ENCODE measurements at places on chromosomes 6 and 20.

DNA sequence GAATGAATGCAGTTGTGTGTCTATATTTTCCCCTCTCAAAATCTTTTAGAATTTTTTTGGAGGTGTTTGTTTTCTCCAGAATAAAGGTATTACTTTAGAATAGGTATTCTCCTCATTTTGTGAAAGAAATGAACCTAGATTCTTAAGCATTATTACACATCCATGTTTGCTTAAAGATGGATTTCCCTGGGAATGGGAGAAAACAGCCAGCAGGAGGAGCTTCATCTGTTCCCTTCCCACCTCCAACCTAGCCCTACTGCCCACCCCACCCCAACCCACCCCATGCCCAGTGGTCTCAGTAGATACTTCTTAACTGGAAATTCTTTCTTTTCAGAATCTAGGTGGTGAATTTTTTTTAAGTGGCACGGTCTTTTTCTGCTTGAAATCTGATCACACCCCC, 127.8 kb downstream of the CD109 start:
- no peak for DNase-seq

GRCh38 chr6:96823743-96824142, 13.5 kb downstream of the GPR63 start:
- no peak for DNase-seq

DNA sequence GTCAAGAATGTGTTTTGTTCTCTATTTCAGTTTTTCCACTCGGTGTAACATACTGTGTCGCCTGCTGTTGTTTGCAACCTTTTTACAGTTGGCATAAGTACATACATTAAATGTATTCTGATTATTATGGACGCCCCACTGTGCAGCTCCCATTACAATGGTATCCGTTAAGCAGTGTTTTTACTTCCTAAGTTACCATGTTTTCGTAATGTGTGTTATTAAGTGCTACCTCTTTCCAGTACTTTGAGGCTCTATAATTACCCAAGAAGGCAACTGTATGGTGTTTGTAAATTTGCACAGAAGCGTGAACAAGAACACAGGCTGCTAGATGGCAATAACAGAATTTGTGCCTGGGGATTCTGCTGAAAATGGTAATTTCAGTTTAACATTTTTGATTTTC, 568.0 kb upstream of the MARCKS start:
- no peak for DNase-seq

DNA sequence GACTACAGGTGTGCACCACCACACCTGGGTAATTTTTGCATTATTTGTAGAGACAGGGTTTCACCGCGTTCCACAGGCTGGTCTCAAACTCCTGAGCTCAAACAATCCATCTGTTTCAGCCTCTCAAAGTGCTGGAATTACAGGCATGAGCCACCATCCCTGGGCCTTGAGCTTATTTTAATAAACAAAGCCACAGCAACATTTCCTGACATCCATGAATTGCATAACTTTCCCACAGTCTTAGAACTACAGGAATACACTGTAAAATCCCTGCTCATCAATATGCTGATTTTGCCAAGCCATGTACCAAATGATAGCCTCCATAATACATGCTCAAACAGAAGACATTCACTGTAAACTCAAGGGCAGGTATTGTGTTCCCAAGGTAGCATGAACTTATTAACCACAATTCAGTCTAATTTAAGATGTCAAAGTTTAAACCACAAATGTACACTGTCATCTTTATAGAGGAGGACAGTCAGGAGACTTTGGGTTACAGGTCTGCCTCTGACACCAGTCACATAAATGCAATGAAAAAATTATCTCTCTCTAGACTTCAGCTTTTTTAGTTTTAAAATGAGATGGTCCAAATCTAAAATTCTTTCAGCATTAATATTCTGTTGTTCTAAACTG, 40.0 kb downstream of the NUDT3 start:
- no peak for DNase-seq

- DNase-seq: no peak
These were observed 16.7 kb downstream of the BMP2 start for GRCh38 chr20:6784210-6784631.

GRCh38 chr6:122501475-122501874, 29.9 kb upstream of the SERINC1 start:
- DNase-seq: no peak

- DNase-seq: peak; percentile 37
These were observed 41.6 kb downstream of the CCN2 start for GRCh38 chr6:131909408-131910218.

DNA sequence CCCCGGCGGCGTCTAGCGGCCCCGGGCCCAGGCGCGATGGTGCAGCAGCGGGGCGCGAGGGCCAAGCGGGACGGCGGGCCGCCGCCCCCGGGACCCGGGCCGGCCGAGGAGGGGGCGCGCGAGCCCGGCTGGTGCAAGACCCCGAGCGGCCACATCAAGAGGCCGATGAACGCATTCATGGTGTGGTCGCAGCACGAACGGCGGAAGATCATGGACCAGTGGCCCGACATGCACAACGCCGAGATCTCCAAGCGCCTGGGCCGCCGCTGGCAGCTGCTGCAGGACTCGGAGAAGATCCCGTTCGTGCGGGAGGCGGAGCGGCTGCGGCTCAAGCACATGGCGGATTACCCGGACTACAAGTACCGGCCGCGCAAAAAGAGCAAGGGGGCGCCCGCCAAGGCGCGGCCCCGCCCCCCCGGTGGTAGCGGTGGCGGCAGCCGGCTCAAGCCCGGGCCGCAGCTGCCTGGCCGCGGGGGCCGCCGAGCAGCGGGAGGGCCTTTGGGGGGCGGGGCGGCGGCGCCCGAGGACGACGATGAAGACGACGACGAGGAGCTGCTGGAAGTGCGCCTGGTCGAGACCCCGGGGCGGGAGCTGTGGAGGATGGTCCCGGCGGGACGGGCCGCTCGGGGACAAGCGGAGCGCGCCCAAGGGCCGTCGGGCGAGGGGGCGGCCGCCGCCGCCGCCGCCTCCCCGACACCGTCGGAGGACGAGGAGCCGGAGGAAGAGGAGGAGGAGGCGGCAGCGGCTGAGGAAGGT, 715 bp downstream of the SOX12 start:
- peak; percentile 26 for DNase-seq

DNA sequence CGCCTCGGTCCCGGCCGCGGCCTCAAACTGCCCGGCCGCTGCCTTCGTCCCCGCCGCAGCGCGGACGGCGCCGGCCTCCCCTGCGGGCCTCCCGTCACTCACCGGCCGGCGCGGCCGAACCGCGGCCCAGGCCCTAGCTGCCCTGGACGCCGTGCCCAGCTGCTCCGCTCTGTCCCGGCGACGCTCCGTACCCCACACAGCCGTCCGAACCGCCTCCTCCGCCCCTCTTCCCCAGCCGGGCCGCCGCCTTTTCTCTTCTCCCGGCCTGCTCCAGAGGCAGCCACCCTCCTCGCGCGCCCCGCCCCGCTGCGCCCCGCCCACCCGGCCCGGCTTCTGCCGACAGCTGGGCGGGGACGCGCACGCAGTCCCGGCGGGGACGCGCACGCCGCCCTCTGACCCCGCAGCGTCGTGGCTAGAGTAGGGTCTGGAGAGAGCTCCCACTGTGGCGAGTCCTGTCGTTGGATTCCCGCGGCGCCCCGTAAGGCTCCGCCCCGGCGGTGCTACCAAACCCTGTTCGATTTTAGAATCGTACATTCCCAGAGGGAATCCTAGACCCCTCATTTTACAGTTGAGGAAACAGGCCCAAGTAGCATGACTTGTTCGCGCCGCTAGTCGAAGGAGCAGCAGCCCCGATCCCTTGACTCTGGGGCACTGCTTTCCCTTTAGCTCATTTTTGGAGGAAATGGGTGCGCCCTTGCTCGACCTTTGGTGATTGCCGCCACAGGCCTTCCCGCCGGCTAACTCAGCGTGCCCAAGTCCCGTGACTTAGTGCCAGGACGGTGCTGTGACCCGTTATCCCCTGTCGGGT, at the start of gene FBXO30:
Gene FBXO30 (minus strand): TSS at position 295 of the 808 bp plus-strand sequence. CDS start 8,390 bp downstream, outside the sequence.
- peak; percentile 85 for DNase-seq

DNA sequence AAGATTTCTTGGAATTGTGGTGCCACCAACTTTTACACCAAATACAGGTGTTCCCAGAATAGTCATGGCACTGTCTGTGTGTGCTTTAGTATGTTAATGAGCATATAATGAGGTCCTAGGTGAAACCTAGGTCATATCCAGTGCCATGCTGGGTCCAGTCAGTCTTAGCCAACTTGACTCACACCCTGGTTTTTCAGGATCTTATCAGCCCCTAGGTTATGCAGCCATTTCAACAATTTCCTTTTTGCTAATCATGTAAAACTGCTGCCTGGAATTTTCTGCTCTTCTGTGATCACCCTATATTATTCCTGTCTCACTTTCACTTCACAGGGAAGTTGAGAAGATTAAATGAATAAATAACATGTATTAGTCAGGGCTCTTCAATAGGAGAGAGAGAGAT, 23.7 kb downstream of the SDHAF4 start:
- no peak for DNase-seq

GRCh38 chr20:36479938-36480337, 61.4 kb upstream of the MYL9 start:
- no peak for DNase-seq

DNA sequence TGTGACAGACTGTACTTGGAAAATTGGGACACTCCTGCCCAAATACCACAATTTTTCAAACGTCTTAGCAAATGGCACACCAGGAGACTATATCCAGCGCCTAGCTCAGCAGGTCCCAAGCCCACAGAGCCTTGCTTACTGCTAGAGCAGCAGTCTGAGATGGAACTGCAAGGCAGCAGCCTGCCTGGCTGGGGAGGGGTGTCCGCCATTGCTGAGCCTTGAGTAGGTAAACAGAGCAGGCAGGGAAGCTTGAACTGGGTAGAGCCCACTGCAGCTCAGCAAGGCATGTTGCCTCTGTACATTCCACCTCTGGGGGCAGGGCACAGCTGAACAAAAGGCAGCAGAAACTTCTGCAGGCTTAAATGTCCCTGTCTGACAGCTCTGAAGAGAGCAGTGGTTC, 1003.3 kb upstream of the MAP3K7 start:
- DNase-seq: no peak

GRCh38 chr20:4445784-4446183, 275.9 kb upstream of the PRND start:
- DNase-seq: no peak

DNA sequence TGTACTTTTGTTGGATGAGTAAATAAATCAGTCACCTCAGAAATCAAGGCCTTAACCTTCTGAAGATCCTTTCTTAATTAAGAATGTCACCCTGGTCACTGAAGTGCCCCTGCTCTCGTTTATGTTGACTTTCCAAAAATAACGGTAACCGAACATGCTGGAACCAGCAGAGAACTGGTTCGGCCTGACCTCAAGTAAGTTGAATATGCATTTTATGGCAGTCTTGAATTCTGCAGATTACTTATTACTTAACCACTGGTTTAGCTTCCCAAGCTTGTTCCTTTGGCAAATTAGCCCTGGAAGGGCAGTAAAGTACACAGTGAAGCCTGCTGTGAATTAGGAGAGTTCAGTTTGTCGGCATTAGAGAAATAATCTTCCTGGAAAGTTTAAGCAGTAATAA, 12.2 kb downstream of the MAPRE1 start:
- no peak for DNase-seq

- DNase-seq: no peak
These were observed 81.7 kb upstream of the GATA5 start for GRCh38 chr20:62557462-62557861.

GRCh38 chr6:77415706-77416105, 47.6 kb downstream of the HTR1B start:
- DNase-seq: no peak

GRCh38 chr6:169391473-169392071, 137.9 kb upstream of the THBS2 start:
- no peak for DNase-seq

- DNase-seq: no peak
These were observed 16.1 kb upstream of the RBM38 start for GRCh38 chr20:57374931-57375651.

- no peak for DNase-seq
These were observed 21.1 kb downstream of the PNPLA1 start for GRCh38 chr6:36290668-36291620.

GRCh38 chr6:124080483-124080882, 276.8 kb downstream of the NKAIN2 start:
- DNase-seq: no peak
